IgD-negative memory B cell (primary cell): ENCODE measurements at places on chromosomes 16 and 17. TPM values are rescaled to one million over a fixed set of nuclear protein-coding genes. Genes with fewer than 3 reads are reported as not detected.

Gene P2RX1
- 2.4 TPM for polyA plus RNA-seq

Gene TBC1D3
- polyA plus RNA-seq = not detected

Gene PIP4K2B
- polyA plus RNA-seq = 11.5 TPM

Gene RMI2
- 13.8 TPM for polyA plus RNA-seq

Gene ATP1B2
- polyA plus RNA-seq = not detected

Gene GDPD1
- polyA plus RNA-seq = 2.6 TPM

Gene AKAP1
- polyA plus RNA-seq = 21.4 TPM

Gene NPEPPS
- 45.0 TPM for polyA plus RNA-seq

Gene CREBBP
- 18.5 TPM for polyA plus RNA-seq

Gene DOC2A
- not detected for polyA plus RNA-seq

Gene CRYBA1
- polyA plus RNA-seq = not detected

Gene PABPN1L
- not detected for polyA plus RNA-seq

Gene CHD9NB
- polyA plus RNA-seq = not detected

Gene OTOP2
- not detected for polyA plus RNA-seq

Gene KRTAP2-3
- polyA plus RNA-seq = not detected

Gene TEX19
- polyA plus RNA-seq = 0.36 TPM

Gene TMC6
- 212 TPM for polyA plus RNA-seq

Gene MAPT
- not detected for polyA plus RNA-seq

Gene KRTAP4-9
- polyA plus RNA-seq = not detected

Gene MFAP4
- polyA plus RNA-seq = not detected

Gene PYDC1
- not detected for polyA plus RNA-seq

Gene AOC3
- not detected for polyA plus RNA-seq

Gene CEP295NL
- 1.6 TPM for polyA plus RNA-seq

Gene MFSD6L
- polyA plus RNA-seq = not detected

Gene PARD6A
- 18.5 TPM for polyA plus RNA-seq

Gene CDH15
- polyA plus RNA-seq = not detected

Gene GPRC5B
- polyA plus RNA-seq = not detected

Gene MYH11
- 3.9 TPM for polyA plus RNA-seq

Gene DDX52
- 13.8 TPM for polyA plus RNA-seq
